ENCODE measurements at places on chromosomes 3 and 15. TPM values are rescaled to one million over a fixed set of nuclear protein-coding genes. Genes with fewer than 3 reads are reported as not detected.

DNA sequence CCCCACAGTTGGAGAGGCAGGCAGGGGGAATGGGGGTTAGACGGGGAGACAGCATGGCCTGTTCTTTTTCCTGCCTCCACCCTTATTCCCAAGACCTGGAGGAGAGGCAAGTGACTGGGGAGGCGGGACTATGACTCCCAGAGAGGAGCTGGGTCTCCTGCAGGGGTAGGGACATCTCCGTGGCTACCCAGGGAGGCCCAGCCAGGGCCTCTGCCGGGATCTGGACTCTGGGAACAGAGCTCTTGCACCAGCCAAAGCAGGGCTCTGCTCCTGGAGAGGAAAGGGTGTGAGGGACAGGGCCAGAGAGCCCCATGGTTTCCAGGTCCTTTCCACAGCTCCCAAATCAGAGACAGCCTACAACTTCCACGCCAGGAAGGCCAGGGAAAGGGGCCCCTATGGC, 22.8 kb downstream of the CFAP100 start:
- DNase-seq = no peak

RBPMS2 gene
- 0.91 TPM for total RNA-seq

GRCh38 chr3:14203521-14204079, 25.0 kb downstream of the LSM3 start:
- peak; percentile 66 for DNase-seq

DNA sequence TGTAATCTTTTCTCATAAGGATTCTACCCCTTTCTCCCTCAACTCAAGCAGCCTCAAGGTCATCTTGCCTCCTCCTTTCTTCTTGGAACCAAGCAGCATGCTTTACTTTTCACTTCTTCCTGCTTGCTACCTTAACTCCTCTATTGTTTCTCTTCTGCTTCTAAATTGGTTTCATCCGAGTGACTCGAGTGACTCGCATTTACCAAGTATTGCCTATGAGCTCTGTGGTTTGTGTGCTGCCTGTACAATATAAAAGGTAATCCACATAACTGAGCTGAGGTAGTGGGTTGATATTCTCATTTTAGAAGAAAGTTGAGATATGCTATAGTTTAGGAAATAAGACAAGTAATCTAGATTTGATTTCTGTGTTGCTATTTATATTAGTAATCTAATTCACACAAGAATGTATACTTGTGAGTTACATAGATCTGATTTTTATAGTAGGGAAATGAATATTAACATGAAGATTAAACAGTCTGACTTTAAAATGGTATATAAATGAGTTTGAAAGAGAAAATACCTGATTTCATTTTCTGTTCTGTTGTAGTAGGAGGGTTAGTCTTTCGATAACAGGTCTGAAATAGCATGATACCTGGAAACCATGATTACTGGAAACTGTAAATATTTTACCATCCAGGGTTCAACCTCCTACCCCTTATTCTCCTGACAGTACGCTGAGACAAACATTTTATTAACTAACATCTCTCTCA, 5.5 kb downstream of the HHLA2 start:
- DNase-seq = peak; percentile 27

DNA sequence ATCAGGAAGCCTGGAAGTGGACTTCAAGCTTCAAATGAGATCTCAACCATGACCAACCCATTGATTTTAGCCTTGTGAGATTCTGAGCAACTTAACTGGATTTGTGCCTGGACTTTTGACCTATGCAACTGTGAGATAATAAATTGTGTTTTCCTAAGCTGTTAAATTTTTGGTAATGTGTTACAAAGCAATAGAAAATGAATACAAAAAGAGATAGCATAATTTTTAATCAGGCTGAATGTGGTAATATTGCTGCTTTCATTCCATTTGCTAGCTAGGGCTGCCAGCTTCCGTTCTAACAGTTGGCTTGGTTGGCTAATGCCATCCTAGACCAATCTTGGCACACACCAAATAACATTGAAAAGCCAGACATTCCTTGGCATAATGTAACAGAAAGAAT, 12.2 kb downstream of the PROS1 start:
- DNase-seq = no peak

DNA sequence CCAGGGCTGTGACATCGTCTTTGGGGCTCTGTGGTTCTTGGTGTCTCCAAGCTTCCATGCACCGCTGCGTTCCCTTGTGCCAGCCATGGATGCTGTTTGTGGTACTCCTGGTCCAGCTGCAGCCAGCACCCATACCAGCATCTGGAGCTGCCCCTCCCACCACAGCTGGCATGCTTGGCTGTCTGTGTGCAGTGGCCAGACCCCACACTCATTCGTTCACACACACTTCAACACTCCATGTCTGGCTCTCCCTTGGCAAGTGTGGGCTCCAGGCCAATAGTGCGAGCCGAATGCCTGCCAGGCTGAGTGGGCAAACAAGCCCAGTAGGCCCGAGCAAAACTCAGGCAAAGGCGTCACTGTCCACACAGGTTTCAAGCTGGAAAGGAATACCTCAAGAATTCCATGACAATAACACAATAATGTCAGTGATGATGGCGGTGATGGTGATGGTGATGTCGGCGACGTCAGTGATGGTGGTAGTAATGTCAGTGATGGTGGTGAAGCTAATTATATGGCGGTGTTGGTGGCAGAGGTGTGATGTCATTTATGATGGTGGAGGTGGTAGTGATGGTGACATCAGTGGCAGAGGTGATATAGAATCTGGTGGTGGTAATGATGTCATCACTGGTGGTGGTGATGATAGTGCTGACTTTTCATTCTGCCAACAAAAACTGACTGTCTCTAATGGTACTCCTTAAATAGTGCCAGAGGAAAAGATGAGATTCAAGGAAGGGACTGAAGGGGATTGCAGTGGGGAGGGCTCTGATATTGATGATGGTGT, 19.3 kb downstream of the TBC1D21 start:
- no peak for DNase-seq

PTPN23 gene
- 8.5 TPM for total RNA-seq

DNA sequence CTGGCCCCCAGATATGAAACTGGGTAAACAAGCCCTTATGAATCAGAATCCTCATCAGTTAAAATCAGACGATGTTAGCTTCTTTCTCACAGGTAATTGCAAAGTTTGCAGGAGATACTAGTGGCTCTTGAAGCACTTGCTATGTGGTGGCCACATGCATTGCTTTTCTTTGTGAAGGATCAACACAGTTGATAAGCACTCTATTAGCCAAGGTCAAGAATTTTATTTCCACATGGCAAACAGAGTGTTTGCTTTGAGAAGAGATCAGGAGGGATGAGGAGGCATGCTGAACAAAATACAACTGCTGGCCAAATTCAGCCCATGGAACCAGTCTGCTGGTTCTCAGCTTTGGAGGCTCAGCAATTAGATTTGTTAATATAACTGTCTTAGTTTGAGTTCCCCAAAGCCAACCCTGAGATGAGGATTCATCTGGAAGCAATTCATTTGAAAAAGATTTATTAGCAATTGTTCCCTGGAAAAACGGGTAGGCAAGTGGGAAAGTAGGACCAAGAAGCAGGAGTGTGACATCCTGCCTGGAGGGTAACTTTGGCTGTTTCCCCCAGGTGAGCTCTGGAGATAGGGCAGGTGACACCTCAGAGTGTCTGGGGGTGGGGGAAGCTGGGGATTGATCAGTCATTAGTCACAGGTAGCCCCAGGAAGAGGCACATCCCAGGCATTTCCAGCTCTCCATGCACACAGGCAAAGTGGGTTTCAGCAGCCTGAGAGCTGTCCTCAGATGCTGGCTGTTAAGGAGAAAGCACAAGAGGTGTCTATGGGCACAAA, 180.3 kb downstream of the ABHD5 start:
- peak; percentile 29 for DNase-seq

DNA sequence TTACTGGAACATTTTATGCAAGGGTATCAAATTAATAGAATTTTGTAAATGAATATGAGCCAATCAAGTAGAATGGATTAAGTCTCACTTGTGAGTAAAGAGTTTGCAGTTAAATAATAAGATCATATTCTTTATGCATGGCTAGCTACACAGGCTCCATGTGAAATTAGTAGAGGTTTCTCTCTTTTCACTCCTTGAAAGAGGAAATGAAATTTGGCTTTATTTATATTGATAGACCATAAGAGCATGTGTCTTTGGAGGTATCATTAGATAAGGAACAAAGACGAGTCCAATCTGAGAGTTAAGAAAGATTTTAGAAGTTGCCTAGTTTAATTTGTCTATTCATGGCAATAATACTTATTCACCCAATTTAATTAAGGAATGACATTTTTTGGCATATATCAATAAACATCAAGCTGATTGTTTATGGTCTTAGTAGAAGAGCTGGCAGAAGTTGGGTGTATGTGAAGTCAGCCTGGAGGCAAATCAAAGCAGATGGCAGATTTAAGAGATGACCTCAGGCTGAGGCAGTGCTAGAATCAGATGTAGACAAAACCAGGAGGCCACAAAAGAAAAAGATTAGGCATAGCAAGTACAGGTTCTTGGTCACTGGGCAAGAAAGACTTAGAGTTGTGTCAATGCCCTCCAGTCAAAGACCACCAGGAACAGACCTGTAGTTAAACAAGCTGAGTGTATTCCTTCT, 406.5 kb upstream of the ARHGEF26 start:
- peak; percentile 5 for DNase-seq

DNA sequence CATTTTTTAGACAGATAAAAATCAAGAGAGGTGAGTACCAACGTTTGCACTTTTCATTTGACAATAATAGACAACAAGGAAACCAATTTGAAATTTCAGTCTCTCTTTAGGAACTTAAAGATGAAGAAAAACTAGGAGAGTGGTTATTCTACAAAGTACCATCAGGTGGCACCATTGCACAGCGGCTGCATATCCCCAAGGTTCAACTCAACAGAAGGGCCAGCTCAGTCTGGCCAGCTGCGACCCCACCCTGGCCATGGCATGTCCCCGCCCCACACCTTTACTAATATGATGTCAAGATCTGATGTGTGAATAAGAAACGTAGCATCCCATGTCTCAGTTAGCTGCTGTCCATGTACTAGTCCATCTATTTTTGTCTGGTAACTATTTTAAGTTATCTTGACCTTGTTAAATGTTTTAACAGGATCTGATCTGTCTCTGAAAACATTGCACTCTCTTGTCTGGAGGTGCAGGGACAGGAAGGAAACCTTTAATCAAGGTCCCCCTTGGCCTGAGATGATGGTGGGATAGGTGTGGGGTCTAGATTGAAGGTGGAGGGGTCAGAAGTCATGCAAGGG, 35.5 kb upstream of the CGNL1 start:
- peak; percentile 54 for DNase-seq

GCSAM gene
- not detected for total RNA-seq

DNA sequence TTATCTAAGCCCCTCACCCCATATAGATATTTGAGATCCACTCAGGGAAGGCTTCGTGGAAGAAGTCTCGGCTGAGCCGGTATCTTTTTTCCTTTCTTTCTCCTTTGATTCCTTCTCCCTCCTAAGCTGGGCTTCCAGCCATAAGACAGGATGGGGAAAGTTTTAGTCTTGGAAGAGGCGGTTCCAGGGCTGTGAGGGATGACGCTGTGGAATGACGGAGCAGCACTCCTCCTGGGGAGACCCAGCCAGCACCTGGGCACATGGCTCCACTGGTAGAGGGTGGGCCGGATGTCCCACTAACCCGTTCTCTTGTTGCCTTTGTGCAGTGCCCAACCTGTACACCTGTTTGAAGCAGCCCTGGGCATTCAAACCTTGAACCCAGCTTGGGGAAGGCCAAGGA, 43.2 kb upstream of the FAM107A start:
- no peak for DNase-seq

PLAAT1 gene
- 4.8 TPM for total RNA-seq

GUCA1C gene
- total RNA-seq = 0.39 TPM

GRCh38 chr3:11996480-11996879, 7.7 kb upstream of the SYN2 start:
- no peak for DNase-seq

DNA sequence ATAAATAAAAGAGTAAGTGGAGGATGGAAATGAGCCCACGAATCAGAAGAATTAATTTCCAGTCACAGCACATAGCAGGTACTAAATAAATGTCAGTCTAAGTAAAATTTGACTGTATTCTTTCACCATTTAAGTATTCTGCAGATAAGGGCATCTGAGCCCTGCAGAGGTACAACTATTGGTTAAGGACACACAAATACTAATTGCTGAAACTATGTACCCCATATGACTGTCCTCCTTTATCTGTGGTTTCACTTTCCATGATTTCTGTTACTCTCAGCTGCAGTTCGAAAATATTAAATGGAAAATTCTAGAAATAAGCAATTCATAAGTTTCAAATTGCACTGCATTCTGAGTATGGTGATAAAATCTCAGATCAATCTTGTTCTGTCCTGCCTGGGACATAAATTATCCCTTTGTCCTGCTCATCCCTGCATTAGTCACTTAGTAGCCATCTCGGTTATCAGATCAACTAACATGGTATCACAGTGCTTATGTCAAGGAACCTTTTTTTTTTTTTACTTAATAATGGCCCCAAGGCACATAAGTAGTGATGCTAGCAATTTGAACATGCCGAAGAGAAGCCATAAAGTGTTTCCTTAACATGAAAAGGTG, 95.1 kb downstream of the LSAMP start:
- no peak for DNase-seq

IGDCC3 gene
- not detected for total RNA-seq

- DNase-seq = no peak
Observed at GRCh38 chr15:61444585-61444984, 215.5 kb upstream of the RORA start.

DNA sequence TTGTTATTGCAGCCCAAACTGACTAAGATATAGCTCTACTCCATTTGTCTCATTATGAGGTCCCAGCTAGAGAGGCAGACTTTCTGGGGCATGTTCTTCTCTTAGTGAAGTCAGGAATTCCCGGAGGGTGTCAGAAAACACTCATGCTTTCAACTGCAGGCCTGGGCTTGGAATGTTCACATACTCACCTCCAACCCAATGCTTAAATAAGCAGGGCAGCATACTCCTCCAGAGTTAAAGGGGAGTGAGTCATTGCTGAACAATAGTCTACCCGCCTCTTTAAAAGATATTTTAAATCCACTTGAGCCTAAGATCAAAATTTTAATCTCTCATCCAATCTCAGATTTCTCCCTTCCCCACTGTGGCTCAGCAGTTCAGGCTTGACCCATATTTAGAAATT, 167.8 kb upstream of the DPH6 start:
- peak; percentile 83 for DNase-seq

EPHB3 gene
- total RNA-seq = 1.1 TPM

DNA sequence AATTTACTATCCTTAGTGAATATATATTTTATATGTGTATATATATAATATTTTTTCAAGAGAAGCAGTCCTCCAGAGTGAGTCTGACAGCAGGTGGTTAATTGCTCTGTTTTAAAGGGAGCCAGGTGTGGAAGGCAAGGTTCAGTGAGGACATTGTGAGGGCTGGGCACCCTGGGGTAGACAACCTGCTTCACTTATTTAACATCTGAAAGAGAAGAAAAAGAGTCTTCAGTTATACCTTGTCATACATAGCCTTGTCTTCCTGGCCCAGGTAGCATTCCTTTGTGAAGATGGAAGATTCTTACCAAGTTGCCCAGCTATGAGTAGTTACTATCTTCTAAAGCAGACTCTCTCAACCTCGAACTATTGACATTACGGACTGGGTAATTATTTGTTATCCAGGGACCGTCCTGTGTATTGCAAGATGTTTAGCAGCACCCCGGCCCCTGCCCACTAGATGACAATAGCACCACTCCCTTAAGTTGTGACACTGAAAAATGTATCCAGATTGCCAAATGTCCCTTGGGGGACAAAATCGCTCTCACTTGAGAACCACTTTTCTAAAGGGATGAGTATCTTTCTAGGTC, 336.0 kb upstream of the TRIM42 start:
- no peak for DNase-seq

TMEM207 gene
- total RNA-seq = not detected

- no peak for DNase-seq
Observed at GRCh38 chr3:11611341-11611799, 32.3 kb downstream of the VGLL4 start.

DPPA2 gene
- not detected for total RNA-seq
